Activated CD8-positive, alpha-beta memory T cell treated with anti-CD3 and anti-CD28 coated beads for 1 hour (primary cell): ENCODE measurements at places on chromosomes 3 and 15.

DNA sequence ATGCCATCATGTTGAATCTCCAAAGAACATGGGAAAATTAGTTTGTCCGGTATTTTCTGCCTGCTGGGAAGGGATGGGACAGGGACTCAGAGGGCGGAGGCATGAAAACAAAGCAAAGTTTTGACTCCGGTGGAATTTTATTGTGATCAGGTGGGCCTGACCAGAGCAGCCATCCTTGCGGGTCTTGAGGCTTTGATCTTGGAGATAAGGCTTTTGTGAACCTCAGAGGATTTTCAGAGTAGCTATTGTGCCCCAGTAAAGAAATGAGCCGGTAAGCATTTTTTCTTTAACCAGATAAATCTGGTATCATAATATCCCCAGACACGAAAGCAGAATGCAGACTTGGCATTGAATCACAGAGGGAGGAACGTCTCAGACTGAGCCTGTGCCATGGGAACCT lies 99.4 kb upstream of the TNIK start:
- DNase-seq, result no peak

DNA sequence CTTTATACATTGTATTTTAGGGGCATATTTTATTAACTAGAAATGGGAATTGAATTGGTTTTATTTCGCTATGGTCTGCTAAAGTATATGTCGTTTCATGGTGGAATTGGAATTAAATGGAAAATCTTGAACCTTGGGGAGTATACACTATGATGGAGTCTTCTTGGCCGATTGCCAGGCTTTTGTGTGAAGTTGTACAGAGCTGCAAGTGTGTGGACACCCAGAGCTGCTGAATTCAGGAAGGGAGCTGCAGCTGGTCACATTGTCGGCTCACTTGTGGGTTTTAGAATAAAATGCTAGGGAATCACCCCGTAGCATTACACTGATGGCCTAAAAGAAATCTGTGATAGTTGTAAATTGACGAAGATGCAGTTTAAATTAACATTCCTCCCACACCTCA lies 35.1 kb downstream of the USP3 start:
- DNase-seq, result no peak

- no peak for DNase-seq
Measured at GRCh38 chr3:112736386-112736785, 95.4 kb upstream of the CCDC80 start.

GRCh38 chr3:177211503-177212277 lies 14.4 kb upstream of the TBL1XR1 start:
- no peak for DNase-seq

- DNase-seq, result no peak
Measured at GRCh38 chr3:13164893-13165492, 91.8 kb upstream of the IQSEC1 start.

GRCh38 chr3:99532246-99532645 lies 106.1 kb upstream of the COL8A1 start:
- DNase-seq, result no peak

DNA sequence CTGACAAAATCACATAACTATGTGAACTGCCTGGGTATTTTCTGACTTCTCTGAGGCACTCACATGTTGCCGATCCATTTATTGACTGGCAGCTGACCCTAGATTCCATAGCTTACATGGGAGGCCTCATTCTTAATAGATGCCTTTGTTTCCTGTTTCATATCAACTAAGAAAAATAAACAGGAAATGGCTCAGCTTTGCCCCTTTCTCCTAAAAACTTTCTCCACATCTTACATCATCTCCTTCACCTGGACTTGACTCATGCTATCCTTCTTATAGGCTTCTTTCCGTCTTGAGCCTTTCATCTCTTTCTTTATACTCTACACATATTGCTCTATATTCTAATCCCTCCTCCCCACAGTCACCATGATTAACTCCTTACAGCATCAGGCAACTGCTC lies 38.0 kb downstream of the TXNRD3 start:
- DNase-seq, result no peak

DNA sequence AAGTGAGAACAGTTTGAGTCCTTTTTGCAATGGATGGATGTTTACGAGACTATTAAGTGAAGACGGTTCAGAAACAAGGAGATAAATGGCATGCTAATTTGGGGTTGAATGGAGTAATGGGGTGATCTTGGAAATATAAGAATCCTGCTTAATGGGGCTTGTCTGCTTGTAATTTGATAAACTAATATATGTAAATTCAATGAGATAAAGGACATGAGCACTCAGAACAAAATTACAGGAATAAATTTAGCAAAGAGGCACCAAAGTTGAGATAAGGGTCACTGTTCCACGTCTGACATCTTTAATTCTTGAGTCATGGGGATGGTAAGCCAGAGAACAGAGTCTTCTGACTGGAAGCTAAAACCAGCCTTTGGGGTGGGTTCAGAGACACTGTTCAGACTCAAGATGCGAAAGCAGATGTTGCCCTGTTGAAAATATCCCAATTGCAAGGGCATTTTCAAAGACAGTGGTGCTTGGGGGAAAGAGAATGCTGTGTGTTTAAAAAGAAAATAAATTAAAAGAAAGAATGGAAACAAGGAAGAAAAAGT lies 67.8 kb upstream of the CHRNB4 start:
- no peak for DNase-seq

DNA sequence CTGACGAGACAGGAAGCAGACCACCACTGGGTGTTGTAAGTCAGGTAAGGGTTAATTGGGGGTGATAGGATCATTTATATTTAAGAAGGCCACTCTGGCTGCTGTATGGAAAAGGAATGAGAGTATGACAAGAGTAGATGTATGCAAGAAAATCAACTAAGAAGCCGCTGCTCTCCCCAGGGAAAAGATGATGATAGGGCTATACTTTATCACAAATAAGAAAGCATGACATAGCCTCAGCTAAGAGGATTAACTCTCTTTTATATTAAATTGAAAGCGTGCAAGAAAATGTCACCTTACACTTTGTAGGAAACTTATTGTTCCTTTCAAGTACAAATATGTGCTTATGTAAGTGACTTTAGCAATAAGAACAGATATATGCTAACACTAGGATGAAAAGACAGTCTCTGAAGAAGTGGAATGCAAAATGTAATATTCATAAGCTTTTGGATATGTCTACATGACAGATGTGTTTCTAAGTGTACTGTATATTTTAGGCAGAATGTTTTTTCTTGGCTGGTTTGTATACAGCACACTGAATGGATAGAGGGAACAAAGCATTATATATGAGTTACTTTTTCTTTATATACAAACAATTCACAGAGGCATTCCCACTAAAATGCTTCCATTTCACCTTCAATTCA lies 8.7 kb upstream of the NDUFB4 start:
- DNase-seq, result no peak

DNA sequence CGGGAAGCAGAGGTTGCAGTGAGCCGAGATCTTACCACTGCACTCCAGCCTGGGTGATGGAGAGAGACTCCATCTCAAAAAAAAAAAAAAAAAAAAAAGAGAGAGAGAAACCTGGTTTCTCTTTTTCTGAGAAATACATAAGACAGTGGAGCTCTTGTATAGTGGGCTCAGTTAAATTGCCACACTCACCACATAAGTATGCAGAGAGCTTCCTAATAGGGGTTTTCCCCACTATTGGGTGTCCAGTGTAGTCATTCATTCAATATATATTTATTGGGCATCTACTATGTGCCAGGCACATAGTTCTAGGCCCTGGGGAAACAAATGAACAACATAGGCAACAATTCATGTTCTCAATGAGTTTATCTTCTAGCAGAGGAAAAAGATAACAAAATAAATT lies 48.9 kb upstream of the FMN1 start:
- DNase-seq, result no peak

DNA sequence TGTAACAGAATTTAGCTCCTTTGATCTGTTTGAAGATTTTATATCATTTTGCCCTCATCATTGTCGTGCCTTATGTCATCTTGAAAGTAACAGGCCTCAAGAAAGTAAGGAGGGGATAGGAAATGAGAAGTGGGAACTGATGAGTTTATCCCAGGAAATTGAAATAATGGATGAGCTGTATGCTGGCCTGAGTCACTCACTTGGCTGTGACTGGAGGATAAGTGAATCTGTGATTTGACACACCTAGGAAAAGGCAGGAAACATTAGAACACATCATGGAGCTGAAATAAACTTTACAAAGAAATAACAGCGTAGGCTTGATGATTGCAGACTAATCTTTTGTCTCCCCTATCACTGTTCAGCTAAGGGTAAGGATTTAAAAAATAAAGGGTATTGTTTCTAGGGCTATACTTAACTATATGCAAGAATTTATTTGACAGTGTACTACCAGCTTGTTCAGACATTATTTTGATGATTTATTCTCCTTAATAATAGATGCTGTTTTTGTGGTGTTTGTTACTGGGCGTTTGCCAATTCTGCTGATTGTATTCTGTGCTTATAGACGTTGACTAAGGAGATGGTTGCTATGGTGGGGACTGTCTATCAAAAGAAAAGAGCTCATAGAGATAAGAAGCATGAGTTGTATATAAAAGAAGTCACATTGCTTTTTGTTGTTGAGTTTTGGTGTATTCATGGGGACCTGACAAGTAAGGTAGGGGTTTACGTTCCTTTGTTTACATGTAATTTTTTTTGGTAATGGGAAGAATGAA lies 105.6 kb upstream of the ROPN1 start:
- no peak for DNase-seq

DNA sequence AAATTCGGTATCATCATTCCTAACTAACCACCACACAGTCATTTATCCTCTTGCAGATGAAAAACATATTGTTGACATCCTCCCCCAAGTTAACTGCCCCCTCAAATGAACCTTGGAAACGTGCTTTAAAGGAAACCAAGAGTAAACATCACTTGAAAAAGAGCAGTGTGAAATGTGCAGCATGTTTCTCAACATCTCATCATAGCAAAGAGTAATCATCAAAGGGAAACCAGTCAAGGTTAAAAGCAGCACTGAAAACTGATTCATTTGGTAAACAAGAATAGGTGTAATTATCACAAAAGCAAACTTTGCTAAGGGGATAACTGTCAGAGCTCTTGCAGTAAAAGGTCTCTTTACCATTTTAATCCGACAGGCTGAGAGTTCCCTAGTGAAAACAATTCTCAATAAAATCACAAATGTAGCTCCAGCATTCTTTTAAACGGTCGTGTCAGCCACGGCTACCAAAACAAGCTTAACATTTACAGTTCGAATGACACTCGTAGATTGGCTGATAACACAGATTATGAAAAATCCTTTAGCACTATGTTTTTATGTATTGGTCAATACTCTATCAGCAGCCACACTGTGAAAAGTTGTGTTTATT lies 461.0 kb downstream of the GBE1 start:
- DNase-seq, result no peak

DNA sequence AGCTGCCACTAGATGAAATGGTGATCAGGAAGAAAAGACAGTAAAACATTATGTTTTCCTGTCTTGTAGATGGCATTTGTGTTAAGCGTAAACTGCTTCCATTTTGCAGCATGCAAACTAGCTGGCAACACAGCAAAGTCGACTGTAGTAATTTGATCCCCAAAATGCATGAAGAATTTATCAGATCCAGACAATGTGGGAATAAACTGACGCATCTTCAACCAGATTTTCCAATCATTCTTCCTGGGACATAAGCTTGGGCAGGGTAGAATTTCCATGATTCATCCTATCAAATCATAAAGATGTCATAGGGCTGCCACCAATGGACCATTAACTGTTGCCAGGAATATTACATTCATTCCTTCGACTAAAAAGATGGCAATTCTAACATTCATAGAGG lies 260.3 kb downstream of the ERC2 start:
- no peak for DNase-seq

- DNase-seq, result no peak
Measured at GRCh38 chr3:143433787-143434378, 314.3 kb downstream of the CHST2 start.

- DNase-seq, result no peak
Measured at GRCh38 chr3:155326901-155327300, 33.4 kb upstream of the STRIT1 start.

DNA sequence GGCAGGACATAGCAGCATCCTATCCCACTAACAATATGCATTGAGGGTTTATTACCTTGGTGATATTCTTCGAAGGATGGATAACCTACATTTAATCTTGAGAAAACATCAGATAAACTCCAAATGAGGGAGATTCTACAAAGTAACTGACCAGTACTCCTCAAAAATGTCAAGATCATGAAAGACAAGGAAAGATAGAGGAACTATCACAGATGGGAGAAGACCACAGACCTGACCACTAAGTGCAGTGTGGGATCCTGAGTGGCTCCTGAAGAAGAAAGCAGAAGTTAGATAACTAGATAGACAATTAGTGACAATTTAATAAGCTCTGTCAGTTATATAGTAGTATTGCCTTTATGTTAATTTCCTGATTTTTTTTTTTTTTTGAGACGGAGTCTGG lies 17.7 kb upstream of the CGNL1 start:
- DNase-seq, result no peak

DNA sequence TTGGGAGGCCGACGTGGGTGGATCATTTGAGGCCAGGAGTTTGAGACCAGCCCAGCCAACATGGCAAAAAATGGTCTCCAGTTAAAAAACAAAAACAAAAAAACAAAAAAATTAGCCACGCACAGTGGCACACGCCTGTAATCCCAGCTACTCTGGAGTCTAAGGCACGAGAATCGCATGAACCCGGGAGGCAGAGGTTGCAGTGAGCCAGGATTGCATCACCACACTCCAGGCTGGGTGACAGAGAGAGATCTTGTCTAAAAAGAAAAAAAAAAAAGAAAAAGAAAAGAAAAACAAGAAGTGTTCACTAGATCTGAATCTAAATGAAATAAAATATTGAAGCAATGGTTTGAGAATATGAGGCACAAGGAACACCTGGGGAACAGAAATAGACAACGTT lies 36.7 kb downstream of the SLC9A9 start:
- DNase-seq, result no peak

DNA sequence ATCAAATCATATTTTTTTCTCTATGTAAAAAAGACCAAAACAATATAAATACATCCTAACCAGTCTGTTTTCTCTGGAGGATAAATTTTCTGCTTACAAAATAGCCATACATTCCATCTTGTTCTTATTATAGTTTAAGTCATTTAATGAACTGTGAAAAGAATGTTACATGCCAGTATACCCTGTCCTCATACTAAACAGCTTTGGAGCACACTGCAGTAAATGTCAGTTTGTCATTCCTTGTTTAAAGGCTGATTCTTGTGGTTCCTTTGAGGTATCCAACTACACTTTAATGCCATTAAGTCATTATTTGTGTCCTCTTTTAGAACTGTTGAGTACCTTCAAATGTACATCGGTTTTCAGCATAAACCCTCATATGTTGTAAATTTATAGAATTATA lies 52.7 kb upstream of the DCBLD2 start:
- DNase-seq, result no peak

DNA sequence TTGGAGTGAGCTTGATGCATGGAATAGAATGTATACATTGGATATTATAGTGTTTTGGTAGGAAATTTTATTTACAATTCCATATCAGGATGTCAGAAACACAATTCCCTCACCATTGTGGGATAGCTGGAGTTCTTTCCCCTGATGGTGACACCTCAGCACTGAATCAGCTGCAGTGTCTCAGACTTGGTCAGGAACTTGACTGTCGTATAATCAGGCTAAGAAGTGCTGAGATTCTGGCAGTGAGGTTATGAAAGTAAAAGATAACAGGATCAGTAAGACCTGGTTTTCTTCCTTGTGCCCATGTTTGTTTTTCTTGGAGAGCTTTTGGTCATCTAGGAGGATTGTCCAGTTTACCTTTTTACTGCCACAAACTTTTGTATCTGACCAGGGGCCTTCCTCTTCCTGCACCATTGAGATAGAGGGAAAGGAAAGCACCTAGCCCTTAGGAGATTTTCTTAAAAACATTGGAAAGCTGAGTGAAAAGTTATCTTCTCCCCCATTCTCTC lies 27.3 kb upstream of the ST3GAL6 start:
- no peak for DNase-seq
